ENCODE measurements at places on chromosomes 2 and 18. TPM values are rescaled to one million over a fixed set of nuclear protein-coding genes. Genes with fewer than 3 reads are reported as not detected.

DNA sequence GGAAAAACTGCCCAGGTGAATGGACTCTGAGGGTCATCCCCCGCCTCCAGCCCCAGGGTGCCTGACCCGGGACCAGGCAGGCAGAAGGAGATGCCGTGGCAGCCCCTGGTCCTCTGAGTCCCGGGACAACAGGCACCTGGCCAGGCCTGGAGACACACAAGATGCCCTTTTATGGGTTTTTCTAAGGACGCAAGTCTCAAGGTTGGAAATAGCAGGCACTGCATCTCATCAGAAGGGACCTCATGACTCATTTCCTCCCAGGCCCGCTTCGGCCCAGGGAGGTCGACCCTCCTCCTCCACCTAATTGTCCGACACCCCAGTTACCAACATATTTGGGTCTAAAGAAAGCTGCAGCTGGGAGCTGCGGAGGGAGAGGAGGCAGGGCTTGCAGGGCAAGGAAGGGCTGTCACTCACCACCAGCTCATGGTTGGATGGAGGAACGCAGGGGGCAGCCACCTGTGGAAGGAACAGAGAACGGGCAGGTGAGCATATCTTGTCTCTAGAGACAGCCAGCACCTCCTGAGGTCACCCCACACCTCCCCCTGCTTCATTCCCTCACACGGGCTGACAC lies 82.9 kb downstream of the TNS1 start:
- DNase-seq = peak; percentile 62

DNA sequence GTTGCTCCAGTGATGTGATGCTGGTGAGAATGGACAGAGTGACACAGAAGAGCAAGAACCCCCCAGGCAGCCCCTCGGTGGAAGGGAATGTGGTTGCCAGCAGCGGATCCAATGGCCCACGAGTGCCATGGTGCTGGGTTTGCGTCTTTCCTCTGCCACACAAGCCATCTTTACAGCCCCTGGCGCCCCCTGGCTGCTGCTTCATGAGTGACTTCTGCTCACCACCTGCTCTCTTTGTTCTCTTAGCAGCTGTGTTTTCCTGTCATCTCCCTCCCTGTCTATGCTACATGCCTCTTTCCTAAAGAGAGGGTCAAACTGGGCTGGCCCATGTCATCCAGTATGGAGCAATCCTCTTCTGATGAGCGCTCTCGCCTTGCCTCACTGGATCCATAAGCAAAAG lies 300.0 kb upstream of the SMIM21 start:
- peak; percentile 70 for DNase-seq

GRCh38 chr2:50615291-50615690 lies 416.6 kb downstream of the NRXN1 start:
- no peak for DNase-seq

DNA sequence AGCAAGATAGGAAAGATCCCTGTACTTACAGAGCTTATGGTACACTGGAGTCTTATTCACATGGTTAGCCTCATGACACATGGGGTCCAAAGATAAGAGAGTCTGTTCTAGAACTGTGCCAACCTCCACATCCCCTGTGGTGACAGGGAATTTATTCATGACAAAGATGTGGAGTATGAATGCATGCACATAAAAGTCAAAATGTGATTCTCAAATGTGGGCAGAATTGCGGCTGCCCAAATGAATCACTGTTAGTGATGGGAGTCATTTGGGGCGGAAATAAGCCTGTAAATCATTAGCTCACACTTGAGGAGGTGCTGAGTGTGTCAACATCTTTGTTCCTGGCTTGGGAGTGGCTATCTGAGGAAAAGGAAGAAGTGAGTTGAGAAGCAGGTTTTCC lies 560.6 kb downstream of the SLC4A3 start:
- DNase-seq = no peak

- no peak for DNase-seq
Observed at GRCh38 chr2:216689397-216689796, 6.0 kb downstream of the IGFBP5 start.

GRCh38 chr2:187461294-187462261 lies 13.5 kb upstream of the CALCRL start:
- peak; percentile 26 for DNase-seq

DNA sequence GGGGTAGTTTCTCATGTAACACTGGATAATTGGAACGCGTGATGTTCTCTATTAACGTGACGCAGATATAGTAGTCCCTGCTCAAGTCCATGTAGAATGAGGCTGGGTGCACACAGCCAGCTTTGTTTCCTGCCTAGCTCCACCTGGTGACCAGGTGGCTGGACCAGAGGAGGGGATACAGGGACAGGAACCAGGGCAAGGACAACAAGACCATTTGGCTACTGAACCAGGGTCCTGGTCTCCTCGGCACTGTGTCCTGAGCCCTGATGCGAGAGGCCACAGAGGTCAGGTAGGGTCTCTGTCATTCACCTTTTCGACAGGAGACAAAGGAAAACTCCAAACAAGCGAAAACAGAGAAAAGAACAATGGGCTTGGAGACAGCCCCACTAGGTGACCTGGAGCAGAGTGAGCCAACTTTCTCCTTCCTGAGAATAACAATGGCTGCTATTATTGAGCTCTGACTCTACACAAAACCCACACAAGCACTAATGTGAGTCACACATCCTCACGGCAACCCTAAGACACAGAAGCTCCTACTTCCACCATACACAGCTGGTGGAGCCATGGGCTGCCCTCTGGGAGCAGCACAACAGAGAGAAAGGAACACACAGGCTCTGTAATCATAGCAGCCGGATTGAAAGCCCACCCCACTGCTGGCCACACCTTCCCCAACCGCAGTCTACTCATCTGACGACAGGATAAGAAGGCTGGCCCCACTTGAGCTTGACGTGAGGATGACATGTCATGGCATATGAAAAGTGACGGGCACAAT lies 67.3 kb upstream of the TEX51 start:
- no peak for DNase-seq

DNA sequence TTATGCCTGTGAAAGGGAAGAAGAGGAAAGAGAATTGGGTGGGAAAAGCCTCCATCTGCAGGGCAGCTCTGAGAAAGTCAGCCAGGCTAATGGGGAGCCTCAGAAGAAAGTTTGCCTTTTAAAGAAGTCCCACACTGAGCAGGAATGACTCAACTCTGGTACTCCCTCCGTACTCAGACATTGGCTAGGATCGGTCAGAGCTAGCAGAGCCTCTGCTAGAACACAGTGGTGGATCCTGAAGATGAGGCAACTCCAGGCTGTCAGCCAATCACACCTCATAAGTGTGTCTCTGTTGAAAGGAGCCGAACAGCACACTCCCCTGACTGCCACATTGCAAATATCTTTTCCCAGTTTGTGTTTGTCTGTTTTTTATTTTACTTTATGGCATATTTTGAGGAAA lies 96.9 kb downstream of the HNRNPLL start:
- DNase-seq = peak; percentile 55

Gene IGFBP5
- 156 TPM for total RNA-seq

GRCh38 chr2:150676747-150677383 lies 189.4 kb upstream of the RND3 start:
- DNase-seq = no peak

Gene IL1RN
- total RNA-seq = 0.57 TPM

DNA sequence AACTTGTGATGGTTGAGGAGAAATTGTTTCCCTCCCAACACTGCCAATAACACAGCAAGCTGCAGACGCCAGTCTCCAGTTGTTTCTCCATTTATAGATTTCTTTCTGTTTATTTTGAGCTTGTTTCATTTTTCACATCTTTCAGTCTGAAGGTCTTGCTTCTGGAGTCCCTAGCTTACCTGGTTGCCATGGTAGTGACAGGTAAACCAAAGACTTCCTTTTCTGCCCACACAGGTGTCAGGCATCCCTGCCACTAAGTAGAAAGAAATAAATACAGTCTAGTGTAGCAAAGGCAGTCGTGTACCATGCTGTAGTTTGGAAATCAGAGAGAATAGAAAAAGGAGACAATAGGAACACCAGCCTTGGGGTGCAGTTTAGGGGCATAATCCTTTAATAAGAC lies 82.8 kb downstream of the MARCHF4 start:
- no peak for DNase-seq

Gene KIF5C
- total RNA-seq = 0.52 TPM

DNA sequence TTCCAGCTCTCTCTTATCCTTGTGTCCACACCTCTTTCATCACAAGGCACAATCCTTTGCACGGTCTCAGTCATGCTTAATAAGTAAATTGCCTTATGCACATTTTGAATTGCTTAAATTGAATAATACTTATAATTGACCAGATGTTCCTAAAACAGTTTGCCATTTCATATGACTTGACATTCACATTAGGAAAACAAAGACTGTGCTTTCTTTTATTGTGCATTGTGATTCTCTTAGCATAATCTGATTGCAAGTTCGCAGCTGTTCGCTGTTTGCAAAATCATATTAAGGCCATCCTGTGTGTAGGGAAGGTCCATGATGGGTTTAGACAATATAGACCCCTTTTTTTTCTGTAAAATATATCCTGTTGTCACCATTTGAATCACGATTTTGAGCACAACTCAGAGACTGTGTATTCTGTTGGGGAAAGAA lies 75.6 kb downstream of the RNF144A start:
- DNase-seq = no peak

DNA sequence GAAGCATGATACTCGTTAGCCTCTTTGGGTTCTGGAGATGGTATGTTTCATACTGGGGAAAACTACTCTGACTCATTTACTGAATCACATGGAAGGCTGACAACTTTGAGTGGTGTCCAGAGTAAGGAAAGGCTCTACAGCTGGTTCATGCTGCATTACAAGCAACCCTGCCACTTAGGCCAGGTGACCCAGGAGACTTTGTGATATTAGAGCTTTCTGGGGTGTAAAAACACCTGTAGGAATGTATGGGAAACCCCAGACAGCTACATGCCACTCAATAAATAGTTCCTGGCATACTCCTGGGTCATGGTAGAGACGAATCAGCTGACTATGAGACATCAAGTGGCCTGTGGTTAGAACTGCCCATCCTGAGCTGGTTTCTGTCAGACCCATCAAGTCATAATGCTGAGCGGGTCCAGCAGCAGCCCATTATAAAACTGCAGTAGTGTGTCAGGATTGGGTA lies 21.3 kb upstream of the TCF7L1 start:
- DNase-seq = no peak

DNA sequence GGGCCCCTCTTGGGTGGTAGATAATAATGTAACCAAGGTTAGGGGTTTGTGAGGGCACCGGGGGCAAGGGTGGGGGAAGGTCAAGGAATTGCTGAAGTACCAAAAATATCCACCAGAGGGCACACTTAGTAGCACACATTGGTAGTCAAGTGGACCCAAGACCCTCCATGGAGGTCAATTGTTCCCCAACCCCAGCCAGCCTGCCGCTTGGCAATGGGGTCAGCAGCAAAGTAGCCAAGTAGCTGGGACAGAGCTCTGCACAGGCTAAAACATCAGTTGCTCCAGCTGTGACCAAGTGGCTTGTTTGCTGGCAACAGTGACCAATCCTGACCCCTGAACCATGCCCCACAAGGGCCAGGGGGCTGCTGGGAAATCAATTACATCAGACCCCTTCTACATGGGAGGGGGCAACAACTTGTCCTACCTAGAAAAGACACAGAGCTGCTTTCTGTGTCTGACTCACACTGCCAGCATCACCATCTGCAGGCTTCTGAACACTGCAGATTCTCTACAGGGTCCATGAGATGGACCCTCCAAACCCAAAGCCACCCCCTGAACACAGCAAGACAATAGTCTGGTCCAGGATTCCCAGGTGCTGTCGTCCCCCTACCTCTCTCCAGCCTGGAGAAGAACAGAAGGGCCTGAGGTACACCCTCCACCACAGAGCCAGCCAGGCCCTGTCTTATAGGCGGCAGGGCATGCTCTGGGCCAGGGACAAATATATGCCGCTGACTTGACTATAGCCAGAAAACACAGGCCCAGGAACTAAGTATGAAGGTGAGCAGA lies 76.0 kb downstream of the EMX1 start:
- no peak for DNase-seq

Gene FHL2
- 1,772 TPM for total RNA-seq

Gene ERMN
- total RNA-seq = not detected

GRCh38 chr2:135965756-135966155 lies 19.7 kb downstream of the DARS1 start:
- no peak for DNase-seq

- DNase-seq = no peak
Observed at GRCh38 chr2:2045141-2045540, 285.9 kb downstream of the MYT1L start.

DNA sequence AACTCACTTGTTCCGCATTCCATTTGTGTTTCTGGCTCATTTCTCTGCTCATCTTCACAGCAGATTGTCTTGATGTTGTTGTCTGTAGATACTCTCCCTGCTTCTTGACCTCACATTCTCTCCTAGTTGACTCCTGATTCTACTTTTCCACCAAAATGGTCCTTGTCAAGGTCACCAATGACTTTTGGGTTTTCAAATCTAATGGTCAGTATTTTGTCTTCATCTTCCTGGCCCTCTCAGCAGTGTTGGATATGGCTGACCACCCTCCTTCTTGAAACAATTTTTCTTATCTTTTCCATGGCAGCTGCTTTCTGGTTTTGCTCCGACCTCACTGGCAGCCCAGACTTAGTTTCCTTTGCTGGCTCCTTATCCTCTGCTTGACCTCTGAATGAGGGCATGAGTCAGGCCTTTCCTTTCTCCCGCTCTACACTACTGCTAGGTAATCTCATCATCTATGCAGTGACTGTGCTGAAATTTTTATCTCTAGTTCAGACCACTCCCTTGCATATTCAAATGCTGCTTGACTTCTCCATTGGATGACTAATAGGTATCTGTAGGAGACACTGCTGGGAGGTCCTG lies 386.6 kb upstream of the SPRED2 start:
- no peak for DNase-seq

- no peak for DNase-seq
Observed at GRCh38 chr2:10424916-10425505, 23.1 kb downstream of the ODC1 start.

DNA sequence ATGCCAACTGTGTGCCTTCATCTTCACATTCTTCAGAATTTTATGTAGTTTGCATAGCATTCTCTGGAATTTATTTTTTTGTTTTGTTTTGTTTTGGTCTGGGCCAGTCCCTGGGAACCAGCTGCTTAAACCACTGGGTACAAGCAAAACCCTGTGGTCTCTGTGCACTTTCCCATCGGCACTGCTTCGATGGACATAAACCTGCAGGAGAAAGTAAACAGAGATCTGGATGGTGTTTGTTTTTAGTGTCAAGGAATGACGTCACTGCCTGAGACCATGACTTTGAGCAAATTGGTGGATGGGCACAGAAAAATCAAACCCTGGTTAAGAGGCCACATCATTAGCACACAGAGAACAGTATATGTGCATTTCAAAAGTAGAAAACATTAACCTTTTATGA lies 64.7 kb upstream of the RASGRP3 start:
- DNase-seq = no peak

Gene RFX8
- not detected for total RNA-seq

Gene DSC1
- 6.0 TPM for total RNA-seq

Gene CFC1
- total RNA-seq = not detected

Gene RNMT
- 20.0 TPM for total RNA-seq
